ENCODE measurements at places on chromosomes 4 and X.

DNA sequence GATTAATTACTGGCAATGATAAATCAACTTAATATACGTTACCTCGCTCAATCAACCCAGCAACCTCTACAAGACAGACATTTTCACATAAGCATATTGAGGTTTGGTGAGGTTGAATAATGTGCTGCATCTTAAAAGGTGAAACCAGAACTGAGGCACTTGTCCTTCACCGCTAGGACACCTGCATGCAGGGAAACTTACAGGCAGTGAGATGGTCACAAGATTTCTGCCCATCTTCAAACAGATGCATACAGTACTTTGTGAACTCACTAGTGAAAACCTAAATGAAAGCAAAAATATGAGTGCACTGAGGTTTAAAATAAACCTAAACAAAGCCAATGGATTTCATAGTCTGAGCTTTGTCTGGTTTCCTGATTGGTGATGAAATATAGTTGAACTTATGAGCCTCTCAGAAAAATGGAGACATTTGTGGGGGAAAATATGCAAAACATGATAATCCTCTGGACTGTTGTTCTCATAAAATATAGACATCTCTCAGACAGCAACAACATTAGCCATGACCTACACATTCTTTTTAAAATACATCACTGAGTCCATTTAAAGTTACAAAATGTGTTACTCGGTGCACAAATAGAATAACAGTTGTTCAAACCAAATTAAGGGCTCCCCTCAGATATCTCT is 20.9 kb upstream of the PRSS12 start:
- no peak for DNase-seq

GRCh38 chr4:5211282-5211839 is 160.1 kb downstream of the STK32B start:
- DNase-seq = no peak

DNA sequence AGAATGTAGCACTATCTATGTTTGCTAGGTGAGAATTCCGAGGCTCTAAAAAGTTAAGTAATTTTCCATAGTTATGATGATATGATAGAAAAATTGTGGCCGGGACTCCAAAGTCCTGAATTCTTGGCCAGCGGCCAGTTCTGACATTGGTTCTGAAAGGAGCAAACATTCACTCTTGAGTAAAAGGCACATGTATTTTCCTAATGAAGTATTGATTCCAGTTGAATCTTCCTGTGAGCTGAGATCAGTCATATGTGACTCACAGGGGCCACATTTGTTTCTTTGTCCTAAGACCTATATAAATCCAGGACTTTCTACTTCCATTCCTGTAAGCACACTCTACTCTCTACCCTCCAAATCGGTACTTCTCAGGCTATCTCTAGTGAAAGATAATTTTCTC is 349.9 kb downstream of the BMPR1B start:
- no peak for DNase-seq

- no peak for DNase-seq
Measured at GRCh38 chr4:36786519-36786918, 458.0 kb upstream of the NWD2 start.

- no peak for DNase-seq
Measured at GRCh38 chrX:101210630-101211029, 9.0 kb upstream of the DRP2 start.

- DNase-seq = no peak
Measured at GRCh38 chr4:154078504-154079350, 289.8 kb upstream of the SFRP2 start.

GRCh38 chrX:43745938-43746721 is 90.0 kb downstream of the MAOA start:
- no peak for DNase-seq

DNA sequence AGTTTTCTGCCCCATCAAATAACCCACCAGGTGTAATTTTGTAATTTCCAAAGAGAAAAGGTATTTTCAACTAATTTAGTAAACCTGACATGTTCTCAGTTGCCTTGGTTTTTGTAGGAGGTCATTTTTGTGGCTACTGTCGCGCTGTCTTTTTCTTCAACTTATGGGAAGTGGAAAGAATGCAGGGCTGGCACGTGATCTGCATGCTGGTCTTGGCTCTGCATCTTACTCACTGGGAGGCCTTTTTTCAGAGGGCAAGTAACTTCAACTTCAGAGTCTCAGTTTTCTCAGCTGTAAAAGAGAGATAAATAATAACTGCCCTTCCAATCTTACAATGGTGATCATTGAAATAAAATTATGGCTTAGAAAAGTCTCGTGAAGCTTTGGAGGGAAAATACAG is 109.9 kb upstream of the SMIM10 start:
- no peak for DNase-seq

DNA sequence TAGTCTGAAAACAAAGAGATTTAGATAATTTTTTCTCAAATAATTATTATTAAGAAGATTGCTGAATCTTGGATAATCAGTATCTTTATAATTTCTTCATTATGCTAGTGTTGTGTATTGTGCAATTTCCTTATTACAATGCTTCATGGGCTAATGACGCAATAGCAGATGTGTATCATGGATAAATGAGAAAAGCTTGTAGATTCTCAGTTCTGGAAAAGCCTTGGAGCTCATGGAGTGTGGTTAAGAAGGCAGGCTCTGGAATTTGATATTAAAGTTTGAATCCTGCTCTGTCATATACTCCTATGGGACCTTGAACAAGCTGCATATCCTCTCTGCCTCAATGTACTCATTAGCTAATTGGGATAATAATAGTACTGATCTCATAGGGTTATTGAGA is 18.9 kb upstream of the CXCL8 start:
- DNase-seq = no peak

DNA sequence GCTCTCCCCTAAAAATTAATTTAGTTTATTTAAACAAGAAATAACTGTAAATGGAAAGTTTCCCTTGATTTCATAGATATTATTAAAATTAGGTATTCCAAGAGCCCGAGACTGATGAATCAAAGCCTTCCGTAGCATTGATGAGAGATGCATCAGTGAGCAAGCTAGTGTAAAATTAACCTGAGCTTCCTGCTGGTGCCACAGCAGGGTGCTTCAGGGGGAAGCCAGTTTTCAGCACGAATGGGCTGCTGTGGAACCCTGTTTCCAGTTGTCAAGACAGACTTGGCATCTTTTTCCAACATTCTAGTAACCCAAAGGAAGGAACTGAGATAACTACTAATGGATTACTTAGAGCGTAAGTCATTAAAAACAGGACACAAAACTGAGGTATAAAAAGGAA is 221.7 kb downstream of the RBMX2 start:
- DNase-seq = no peak

GRCh38 chr4:15186149-15186548 is 183.9 kb downstream of the CPEB2 start:
- DNase-seq = no peak
